MV-4-11 (cell line): ENCODE measurements at places on chromosomes 4 and X.
A peak's percentile ranks its signal among the peaks of the same experiment; 100 is the strongest.

- DNase-seq, result no peak
These were observed 6.6 kb downstream of the NKX1-1 start for GRCh38 chr4:1399508-1400190.

DNA sequence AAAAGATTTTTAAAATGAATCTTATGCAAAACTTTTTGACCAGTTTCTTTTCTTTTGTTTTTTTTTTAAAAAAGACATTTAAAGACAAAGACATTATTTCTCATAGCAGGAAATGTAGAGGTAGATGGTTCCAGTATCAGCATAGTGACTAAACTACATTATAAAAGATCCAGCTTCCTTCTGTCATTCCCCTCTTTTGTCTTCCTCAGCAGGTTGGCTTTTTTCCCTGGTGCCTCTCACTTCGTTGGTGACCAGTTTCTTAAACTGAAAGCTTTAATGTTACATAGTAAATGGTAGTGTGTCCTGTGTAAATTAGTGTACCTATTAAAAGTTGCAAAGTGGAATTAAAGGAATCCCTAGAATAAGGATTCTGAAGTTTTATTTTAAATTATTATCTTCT, 36.1 kb downstream of the DCK start:
- no peak for DNase-seq

GRCh38 chr4:14743601-14744000, 258.7 kb upstream of the CPEB2 start:
- no peak for DNase-seq

DNA sequence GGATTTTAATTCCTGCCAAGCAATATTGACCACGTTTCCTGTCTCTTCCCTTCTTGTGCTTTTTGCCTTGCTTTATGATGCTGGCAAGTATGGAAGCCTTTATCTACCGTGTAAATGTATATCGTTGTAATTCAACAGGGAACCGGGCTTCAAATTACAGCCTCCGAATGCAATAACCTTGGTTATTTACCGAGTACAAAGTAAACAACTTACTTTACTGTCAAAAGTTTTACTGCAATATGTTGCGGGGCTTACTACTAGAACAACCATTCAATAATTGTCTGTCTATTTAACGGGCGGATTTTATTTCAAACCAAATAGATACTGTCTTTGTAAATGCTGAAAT, 73.1 kb downstream of the PALLD start:
- no peak for DNase-seq

DNA sequence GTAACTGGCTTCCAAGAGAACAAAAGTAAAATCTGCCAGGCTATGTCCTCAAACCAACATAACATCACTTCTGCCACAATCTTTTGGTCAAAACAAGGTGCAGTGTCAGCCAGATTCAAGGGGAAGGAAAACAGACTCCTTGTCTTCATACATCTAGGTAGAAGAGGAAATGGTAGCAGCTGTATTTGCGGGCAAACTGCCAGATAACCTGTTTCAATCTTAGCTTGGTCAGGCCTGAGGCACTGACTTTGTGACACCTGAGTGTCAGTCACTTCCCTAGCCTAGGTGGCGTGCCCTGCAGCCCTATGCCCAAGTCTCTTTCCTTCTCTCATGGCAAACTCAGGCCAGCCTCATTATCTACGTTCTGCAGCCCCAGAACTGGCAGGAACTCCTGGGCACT, 146.2 kb upstream of the JADE1 start:
- DNase-seq, result no peak

DNA sequence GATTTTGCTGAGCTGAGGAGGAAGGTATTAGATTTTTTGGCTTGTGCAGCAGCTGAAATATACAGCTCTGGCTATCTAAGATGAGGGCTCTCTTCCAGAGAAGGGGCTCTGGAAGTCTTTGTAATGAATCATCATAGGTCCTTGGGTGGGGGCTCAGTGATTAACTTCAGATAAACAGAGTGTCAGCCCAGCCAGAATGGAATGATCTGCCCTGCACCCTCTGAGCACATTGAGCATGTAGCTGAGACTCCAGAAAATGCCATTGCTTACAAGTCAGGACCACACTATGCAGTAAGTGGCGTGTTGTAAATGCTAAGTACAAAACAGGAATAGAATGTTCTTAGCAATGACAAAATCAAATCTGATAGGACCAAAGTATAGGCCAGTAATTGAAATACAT, 836.0 kb downstream of the PDHA2 start:
- DNase-seq, result no peak

- peak; percentile 96 for DNase-seq
These were observed 136.6 kb downstream of the FBXW7 start for GRCh38 chr4:152399246-152399645.

DNA sequence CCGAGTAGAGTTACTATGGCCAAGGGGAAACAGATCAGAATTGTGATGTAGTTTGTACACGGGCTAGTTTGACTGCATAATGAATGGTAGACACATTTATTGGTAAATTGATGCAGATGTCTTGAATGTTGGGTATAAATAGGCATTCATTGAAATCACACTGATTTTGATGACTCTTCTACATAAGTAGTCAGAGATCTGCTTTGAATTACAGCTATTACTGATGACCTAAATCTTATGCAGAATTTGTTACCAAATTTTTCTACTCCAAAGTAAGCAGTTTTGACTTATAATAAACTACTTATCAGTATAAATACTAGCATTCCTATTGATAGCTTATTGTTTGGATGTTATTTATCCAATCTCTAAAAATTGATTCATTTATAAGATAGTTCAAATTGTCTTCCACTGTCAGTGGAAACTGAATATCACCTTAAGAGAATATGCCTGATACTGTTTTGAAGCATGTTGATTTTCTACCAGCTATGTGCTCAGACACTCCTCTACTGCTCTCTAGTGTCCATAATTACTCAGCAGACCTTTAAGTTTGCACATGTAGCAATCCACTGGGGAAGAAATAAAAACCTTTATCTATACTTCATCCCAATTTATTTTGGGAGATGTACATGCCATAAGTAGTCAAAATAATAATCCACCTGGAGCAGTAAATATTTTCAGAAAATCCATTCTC, 120.3 kb downstream of the RASL11B start:
- DNase-seq, result peak; percentile 22

GRCh38 chrX:70434914-70435586, 9.6 kb upstream of the DLG3 start:
- DNase-seq, result no peak

- no peak for DNase-seq
These were observed 53.9 kb downstream of the FAT4 start for GRCh38 chr4:125368671-125369081.

- no peak for DNase-seq
These were observed 50.4 kb downstream of the GSTCD start for GRCh38 chr4:105758958-105759357.

DNA sequence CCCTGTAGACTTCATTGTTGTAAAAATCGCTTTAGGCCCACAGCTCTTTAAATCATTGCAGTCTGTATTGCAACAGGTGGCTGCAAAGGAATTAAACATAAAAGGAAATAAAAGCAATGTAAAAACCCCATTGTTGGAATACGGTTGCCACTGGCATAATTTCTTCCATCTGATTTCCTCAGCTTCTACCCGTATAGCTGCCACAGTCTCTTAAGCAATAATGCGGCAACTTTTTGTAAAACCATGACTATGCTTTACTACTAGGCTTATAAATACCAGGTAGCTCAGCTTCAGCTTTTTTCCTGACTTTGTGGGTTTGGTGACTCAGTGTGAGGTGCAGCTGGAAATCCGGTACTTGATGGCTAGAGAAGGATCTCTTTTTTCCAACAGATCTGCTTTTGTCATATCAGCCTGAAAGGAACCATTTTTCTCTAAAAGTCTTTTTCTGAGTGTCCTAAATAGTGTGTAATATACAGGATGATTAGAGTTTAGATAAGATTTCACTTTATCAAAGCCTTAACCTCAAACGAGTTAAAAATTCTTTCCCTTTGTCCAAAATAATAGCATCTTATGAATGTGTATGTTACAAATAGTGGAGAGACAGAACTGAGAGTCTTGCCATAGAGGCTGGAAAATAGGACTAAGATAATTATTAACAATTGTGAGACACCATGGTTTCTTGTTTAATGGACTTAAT, 268.0 kb downstream of the ADGRL3 start:
- peak; percentile 96 for DNase-seq

- DNase-seq, result no peak
These were observed 191.7 kb downstream of the DHX15 start for GRCh38 chr4:24392613-24393012.

DNA sequence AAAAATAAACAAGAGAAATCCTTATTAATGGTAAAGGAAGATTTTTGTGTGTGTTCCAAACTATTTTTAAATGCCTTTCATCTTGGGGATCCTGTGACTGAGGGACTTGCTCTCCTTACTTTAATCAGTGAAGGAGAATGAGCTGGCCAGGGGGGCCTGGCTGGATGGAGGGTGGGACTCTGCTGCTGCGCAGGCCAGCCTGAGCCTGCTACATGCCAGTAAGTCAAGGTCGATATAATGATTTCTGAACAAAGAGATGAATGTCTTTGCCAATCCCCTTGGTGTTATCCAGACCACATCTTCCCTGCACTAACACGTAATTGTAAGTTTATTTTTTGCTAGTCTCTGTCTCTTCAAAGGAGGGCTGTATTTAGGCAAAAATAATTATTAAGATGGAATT, 1679.2 kb upstream of the TENM3 start:
- DNase-seq, result no peak

DNA sequence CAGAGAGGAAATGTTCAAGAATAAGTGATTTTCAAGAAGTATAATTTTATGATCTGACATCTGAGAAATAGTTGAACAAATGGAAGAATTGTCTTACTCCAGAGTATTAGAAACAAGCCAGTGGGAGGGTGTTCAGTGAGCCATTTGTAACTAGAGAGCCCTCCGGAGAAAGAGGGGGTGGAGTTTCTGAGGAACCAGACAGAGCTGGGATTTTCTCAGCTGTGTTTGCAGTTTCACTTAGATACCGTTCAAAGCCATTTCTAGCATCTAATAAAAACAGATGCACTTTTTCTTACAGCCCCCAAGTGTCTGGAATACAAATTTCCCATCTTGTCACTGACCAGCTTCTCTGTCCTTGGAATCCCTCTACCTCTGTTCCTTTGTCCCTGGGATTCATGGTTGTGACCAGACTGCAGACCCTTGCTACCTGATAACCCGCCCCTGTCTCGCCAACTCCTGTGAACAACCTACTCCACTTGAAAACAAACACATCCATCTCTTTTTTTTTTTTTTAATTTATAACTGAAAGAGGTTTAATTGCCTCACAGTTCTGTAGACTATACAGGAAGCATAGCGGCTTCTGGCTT, 132.8 kb upstream of the KLF3 start:
- no peak for DNase-seq

DNA sequence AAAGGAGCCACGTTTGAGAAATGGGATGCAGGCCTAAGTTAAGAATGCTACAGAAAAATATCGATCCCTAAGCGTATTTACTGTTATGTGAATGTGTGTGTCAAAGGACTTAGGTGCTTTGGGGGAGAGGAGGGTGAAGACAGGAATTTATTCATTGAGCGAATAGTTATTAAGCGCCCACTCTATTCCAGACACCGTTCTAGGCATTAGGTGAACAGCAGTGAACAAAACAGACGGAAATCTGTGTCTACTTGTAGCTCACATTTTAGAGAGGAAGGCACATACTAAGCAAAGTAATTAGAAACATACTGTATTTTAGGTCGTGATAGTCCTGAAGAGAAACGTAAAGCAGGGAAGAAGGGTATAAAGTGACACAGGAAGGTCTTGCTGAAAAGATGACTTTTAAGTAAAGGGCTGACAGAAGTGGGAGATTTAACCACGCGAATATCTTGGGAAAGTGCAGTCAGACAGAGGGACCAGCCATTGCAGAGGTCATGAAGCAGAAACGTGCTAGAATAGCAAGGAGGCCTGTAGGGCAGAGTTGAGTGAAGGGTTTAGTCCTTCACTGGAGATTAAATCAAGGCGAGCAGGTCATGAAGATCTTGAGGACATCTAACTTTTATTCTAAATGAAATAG, 541 bp downstream of the AIMP1 start:
- DNase-seq, result no peak

GRCh38 chr4:140595065-140595464, 26.3 kb upstream of the UCP1 start:
- DNase-seq, result no peak

GRCh38 chrX:3230496-3230895, 116.0 kb downstream of the MXRA5 start:
- DNase-seq, result peak; percentile 25

GRCh38 chr4:143986180-143986579, 33.0 kb downstream of the GYPB start:
- DNase-seq, result no peak

- no peak for DNase-seq
These were observed 141.5 kb downstream of the GLRA2 start for GRCh38 chrX:14670819-14671218.

DNA sequence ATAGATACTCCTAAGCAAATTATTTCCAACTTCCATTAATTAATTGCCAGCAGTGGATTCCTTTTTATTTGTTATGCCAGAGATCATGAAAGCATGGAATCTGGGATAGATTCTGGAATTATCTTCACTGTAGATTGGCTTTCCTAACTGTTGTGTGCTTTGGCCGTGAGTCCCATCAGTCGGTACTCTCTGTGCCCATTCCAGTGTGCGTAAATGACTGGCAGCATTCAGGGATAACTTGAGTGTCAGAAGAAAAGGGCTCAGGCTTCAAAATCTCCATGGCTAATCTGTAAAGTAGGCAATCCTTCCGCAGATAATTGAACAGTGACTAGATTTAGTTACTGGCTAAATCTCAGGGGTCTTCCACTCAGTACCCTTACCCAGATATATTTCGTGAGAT, 76.8 kb upstream of the TMEM164 start:
- no peak for DNase-seq

GRCh38 chr4:4875147-4875546, 15.7 kb downstream of the MSX1 start:
- no peak for DNase-seq

DNA sequence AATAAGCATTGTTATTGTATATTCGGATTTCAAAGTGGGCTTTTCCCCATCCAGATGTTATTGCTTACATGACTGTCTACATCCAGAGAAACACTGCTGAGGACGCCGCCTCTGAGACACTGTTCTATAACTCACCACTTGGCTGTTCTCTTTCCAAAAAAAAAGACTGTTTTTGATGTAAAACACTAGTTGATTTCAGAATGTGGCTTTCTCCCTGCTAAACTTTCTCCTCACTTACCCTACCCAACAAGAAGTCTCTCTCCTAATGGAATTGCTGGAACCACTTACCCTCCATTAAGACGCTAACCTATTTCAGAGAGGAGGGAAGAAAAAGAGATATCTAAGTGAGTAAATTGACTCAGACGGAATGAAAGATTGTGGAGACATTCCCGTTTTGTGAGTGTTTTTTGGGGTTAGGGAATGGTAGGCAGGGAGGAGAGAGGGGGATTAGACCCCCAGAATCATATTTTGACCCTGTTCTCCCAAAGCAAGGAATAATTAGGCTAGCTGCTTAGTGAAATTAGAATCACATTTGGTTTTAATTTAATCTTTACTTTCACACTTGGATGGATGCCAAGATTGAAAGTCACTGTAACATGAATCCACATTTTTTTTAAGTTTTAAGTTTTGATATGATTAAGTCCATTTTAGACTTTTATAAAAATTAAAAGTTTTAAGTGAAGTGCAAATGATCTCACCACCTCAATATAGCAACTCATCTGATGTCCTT, 174.9 kb downstream of the CHIC2 start:
- DNase-seq, result no peak

GRCh38 chr4:74543983-74544382, 99.0 kb downstream of the AREG start:
- DNase-seq, result no peak

GRCh38 chr4:153757407-153757806, 2.4 kb downstream of the RNF175 start:
- DNase-seq, result peak; percentile 74

- DNase-seq, result no peak
These were observed 37.8 kb upstream of the ZNF81 start for GRCh38 chrX:47798861-47799260.

GRCh38 chr4:17134100-17134499, 235.7 kb upstream of the LDB2 start:
- no peak for DNase-seq
